Esophagus mucosa (tissue), 1 donor: ENCODE measurements at places on chromosomes 6 and 20.

DNA sequence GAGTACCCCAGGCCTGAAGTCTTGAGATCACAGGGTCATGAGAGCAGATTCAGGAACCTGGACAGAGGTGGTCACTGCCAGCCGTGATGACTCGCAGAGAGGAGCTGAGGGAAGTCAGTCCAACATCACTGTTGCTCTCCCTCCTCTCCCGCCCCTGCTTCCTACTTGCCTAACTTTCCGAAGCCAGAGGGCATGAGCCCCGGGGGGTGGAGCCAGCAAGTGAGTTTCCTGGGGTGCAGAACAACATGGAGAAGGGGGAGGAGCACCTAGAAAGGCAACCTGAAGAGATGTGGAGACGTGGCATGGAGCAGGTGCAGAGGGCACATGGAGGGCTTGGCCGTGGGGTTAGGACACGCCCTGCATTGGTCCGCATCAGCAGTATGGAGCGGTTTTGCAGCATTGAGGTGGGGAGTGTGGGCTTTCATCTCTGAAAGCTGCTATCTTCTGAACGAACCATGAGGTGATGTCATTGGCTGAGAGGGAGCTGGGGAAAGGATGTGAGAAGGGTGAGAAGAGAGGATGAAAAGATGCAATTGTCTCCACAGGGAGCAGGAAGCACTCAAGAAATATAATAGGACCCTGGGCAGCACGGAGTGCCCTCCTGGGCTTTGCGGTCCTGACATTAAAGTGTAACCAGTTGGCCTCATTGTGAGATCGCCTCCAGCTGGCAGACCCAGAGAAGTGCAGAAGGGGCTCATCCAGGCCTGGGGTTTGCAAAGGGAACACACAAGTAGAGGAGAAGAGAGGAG lies 25.0 kb downstream of the GDAP1L1 start:
- no peak for ATAC-seq

DNA sequence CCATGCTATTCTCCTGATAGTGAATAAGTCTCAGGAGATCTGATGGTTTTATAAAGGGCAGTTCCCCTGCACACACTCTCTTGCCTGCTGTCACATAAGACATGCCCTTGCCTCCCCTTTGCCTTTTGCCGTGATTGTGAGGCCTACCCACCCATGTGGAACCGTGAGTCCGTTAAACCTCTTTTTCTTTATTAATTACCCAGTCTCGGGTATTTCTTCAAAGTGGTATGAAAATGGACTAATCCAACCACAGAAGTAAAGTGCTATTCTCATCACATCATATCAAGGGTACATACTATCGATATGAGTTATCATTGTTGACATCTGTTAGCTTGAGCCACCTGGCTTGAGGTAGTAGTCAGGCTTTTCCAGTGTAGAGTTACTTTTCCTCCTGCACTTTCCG lies 2.3 kb downstream of the MANBAL start:
- no peak for ATAC-seq

- ATAC-seq: no peak
Observed at GRCh38 chr20:12660918-12661317, 347.9 kb upstream of the SPTLC3 start.

DNA sequence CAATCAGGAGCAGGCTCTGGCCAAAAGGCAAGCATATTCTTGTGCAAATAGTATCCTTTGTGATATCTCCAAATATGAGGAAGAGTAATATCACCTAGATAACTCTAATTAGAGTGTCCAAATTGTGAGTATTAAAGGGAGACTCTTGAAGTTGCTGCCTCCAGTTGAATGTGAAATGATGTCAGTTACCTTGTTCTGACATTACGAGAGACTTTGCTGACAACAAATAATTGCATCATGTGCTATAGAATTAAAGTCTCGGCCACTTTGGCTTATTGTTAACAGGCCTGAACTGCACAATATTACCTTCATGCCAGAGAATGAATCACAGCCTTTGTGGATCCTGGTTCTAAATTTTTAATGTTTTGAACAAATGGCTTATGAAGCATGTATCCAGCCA lies 106.5 kb downstream of the AIG1 start:
- ATAC-seq: peak; percentile 59

DNA sequence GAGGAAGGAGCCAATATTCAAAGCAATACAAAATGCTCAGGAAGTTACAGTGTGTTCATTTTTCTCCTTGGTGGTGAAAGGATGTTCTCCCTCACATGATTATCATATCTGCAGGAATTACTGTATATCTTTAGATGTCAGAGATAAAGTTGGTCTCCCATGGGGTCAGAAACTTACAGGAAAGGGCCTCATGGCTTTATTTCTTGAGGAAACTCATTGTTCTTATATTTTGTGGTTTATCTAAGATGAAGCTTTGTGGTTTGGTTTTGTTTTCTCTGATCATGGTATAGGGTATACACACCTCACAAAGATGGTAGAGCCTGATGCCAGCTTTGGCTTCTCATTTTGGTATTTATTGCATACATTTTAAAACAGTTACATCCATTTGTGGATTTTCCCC lies 100.5 kb upstream of the STXBP5 start:
- no peak for ATAC-seq

- no peak for ATAC-seq
Observed at GRCh38 chr20:22496817-22497216, 87.6 kb downstream of the FOXA2 start.

- no peak for ATAC-seq
Observed at GRCh38 chr6:38407192-38407591, 232.5 kb downstream of the BTBD9 start.

- ATAC-seq: no peak
Observed at GRCh38 chr20:3863317-3863716, 16.7 kb downstream of the MAVS start.

- ATAC-seq: no peak
Observed at GRCh38 chr20:61960836-61961235, 104.8 kb downstream of the TAF4 start.

DNA sequence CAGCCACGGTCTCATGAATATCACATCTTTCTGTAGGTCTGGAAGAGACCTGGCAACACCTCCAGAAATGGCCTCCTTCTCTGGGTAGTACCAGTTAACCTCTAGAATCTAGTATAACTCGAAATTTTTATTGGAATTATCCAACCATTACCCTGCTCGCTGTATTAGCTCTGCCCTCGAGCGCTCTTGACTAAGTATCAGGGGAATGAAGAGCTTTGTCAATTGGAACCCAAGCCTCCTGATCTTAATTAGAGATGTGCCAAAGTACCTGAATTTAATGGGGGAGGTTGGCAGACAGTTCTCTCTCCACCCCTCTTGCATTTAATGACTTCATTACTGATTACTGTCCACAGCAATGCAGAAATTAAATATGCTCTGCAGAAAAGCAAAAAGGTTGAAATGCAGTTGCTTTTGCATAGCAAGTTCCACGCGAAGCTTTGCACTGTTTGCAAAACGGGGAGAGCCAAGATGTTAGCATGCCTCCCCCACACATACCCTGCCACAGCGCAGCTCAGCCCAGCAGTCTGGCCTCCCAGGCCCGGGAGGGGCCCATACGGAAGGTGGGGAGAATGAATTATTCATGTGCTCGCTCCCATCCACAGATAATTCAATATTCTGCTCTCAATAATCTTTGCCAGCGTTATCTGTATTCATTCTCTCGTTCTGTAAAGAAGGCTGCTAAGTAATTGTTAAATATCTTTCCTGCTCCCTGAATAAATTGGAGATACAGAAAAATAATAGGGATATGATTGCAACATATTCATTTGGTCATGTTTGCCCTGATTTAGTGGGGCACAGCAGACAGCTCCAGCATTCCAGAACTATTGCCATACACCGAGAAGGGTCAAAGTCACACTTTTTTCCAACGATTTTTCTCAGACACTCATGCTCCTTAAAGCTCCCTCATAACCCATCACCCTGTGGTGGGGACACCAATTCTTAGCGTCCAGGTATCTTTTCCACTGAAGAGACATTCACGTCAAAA lies 305.8 kb downstream of the CDH26 start:
- ATAC-seq: no peak

DNA sequence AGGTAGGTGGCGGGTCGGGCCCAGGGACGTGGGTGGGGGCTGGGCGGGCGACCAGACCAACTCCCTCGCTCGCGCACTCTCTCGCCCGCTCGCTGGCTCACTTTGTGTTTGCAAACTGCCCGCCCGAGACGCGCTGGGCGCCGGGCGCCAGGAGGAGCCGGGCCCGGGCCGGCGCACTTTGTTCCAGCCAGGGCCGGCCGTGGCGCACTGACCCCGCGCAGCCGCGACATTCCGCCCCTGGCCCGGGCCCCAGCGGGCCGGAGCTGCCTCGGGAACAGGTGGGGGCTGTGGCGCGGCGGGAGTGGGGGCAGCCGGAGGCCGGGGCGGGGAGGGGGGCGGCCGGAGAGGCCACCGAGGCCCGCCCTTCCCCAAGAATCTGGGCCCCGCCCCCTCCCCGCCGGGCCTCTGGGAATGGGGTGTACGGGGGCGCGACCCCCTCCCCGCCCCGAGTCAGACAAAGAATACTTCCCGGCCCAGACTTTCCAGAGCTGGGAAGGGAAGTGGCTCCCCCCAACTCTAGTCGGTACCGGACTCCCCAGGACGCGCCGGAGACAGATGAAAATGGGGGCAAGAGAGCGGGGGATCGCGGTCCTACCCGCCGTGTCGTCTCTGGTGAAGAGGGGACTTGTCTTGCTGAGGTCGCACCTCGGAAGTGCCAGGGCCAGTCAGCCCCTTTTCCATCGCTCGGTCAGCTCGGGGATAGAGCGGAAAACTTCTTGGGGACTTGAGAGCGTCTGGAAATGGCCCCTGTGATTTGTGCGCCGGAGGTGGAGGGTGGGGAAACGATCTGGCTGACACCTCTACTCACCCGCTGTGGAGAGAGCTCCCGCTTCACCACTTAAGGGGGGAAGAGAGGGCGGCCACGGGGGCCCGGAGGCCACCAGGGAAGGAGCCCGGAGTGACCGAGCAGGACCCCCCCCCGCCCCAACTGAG lies 951 bp downstream of the FOXP4 start:
- ATAC-seq: peak; percentile 14

- no peak for ATAC-seq
Observed at GRCh38 chr20:3719046-3719445, 6.6 kb upstream of the SIGLEC1 start.

GRCh38 chr6:166415306-166415705 lies 32.6 kb upstream of the MPC1 start:
- ATAC-seq: no peak

DNA sequence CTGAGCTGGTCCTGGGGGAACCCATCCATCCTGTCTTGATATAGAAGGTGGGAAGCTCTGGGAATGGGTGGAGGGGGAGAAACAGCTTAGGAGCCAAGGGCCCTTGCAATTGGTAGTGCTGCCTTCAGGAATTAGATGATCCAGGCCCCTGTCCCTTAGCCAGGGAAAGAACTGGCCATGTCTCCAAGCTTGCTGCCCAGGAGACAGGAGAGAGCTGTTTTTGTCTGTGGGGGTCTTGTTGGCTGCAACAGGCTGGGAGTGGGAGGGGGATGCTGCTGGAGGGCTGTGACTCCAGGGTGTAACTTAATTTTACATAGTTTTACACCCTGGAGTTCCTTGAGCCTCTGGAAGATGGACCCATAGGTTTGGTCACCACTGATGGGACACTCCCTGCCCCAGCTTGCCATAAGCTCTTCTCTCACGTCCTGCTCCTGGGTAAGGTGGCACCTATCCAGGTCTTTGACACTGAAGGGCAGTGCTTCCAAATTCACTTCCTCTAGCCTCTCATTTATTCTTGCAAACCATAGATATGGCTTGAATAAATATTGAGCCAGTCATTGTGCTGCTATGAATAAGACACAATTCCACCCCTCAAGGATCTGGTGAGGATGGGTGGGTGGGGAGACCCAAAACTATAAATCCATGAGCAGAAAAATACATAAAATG lies 16.8 kb downstream of the VEGFA start:
- no peak for ATAC-seq

DNA sequence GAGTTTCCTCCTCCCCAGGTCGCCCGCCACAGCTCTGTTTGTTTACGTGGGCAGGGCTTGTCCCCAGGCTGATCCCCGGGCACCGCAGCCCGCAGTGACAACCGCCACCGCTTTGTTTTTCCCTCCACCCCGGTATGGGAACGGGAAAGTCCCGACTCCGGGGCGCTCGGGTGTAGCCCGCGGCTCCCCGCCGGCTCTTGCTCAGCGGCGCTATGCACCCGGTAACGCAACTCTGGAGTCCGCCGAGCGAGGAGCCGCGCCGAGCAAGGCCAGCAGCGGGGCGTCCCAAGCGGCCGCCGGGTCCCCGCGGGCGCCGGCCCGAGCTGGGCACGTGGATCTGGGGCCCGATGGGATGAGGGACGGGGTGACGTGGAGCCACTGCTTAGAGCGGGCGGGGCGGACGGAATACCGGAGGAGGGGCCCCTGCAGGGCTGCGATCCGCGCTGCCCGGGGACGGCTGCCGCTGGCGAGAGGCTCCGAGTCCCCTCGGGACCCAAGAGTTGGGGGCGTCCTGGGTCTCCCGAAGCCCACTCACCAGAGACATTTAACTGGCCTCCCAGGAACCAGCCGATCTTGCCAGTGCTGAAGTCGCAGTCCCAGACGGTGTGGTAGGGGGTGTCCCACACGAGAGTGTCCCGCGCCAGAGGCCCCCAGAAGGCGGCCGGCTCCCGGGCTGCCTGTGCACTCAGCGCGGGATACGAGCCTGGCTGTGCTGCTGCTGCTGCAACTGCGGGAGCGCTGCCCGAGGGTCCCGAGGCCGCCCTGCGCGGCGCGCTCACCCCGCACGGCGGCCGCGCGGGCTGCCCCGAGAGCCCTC lies 497 bp downstream of the ACSS1 start:
- peak; percentile 62 for ATAC-seq

- ATAC-seq: peak; percentile 3
Observed at GRCh38 chr6:45423111-45423823, 45.5 kb upstream of the SUPT3H start.

- no peak for ATAC-seq
Observed at GRCh38 chr6:28758046-28758817, 165.6 kb downstream of the TRIM27 start.

DNA sequence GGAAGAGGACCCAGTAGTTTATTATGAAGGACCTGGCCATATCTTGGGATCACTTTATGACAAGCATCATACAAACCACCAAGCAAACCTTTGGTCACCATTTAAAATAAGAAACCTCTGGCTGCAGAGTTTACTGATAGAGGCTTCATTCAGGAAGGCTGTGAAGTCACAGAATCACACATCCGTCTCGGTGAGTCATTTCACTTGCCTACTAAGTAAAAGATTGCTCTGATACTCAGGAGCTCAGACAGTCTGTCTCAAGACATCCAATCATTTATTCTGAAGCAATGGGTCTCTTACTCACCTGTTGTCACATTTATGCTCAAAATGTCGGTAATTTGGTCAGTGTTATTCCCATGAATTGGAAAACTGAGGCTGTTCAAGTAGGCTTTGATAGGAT lies 33.7 kb downstream of the ADGRF5 start:
- ATAC-seq: no peak

DNA sequence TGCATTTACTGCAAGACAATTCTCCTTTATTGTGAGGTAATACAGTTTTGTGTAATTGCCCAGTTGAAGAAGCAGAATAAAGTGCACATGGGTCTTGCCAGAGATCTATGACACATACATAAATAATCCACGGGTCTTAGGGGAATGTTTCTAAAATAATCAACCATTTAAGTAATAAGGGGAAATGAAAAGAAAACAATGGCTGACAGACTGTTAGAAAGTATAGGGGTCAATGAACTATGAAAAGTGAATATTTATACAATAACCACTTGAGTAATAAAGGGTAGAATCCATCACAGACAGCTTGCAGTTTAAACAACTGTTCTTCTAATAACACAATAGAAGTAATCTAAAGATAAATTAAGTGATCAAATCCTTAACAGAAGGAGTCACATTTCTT lies 477.2 kb downstream of the EYS start:
- no peak for ATAC-seq

GRCh38 chr6:120304223-120304622 lies 954.7 kb upstream of the MAN1A1 start:
- ATAC-seq: no peak

GRCh38 chr20:24754691-24755090 lies 194.4 kb upstream of the CST7 start:
- ATAC-seq: no peak

GRCh38 chr6:144580771-144581170 lies 295.6 kb downstream of the UTRN start:
- no peak for ATAC-seq
